ENCODE measurements at places on chromosomes 7 and 10. TPM values are rescaled to one million over a fixed set of nuclear protein-coding genes. Genes with fewer than 3 reads are reported as not detected.
A peak's percentile ranks its signal among the peaks of the same experiment; 100 is the strongest.

Gene DNA2
- total RNA-seq, result 2.1 TPM

Gene WDFY4
- total RNA-seq, result 1.5 TPM

- no peak overlapping the region for H3K4me3 ChIP-seq
- H3K27me3 ChIP-seq, result no peaks in the 10 kb centered on the region
- H3K27ac ChIP-seq, result no peak overlapping the region
- no peaks in the 10 kb centered on the region for H3K4me1 ChIP-seq
- no peak for DNase-seq
- H3K36me3 ChIP-seq, result no peaks in the 10 kb centered on the region
These were observed 329.4 kb downstream of the TFEC start for GRCh38 chr7:115701141-115701540.

- no peaks in the 10 kb centered on the region for H3K4me1 ChIP-seq
- DNase-seq, result no peak
- H3K27me3 ChIP-seq, result no peaks in the 10 kb centered on the region
- H3K36me3 ChIP-seq, result peaks cover 60% of the 10 kb centered on the region
- H3K27ac ChIP-seq, result no peak overlapping the region
These were observed 28.3 kb upstream of the PRKAR1B start for GRCh38 chr7:755413-755805.

DNA sequence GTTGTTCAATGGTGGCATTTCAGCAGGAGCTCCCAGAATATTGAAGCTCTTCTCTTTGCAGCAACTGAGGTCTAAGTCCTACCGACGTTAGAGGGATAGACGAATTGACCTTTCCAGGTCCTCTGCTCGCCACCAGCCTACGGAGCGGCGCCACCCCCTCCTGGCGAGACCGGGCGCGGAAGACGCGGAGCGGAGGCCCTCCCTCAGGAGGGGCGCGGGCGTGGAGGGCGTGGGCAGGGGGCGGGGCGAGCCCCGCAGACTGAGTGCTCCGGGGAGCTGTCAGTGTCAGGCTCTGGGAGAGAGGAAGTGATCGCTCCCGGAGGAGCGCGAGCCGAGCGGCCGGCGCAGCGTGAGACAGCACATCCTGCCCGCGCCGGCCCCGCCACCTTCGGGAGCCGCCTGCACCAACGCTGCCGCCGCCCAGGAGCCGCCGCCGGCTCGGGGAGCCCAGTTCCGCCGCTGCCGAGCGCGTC is at the start of gene DYNC1I1:
DYNC1I1 (plus strand) TSS at position 257 of the 473 bp plus-strand sequence. CDS start 32,176 bp downstream, outside the sequence.
- H3K4me3 ChIP-seq, result peak within 1 kb of the TSS; percentile 91
- peaks cover 47% of the 10 kb centered on the region for H3K4me1 ChIP-seq
- no peaks in the 10 kb centered on the region for H3K36me3 ChIP-seq
- peaks cover 9% of the 10 kb centered on the region for H3K27me3 ChIP-seq
- H3K27ac ChIP-seq, result peak within 1 kb of the TSS; percentile 90

- peaks cover 52% of the 10 kb centered on the region for H3K27me3 ChIP-seq
- peak overlapping the region; percentile 80 for H3K27ac ChIP-seq
- peaks cover 33% of the 10 kb centered on the region for H3K4me1 ChIP-seq
- DNase-seq, result peak; percentile 73
These were observed 25.2 kb downstream of the TMEM270 start for GRCh38 chr7:73885975-73886798.

DNA sequence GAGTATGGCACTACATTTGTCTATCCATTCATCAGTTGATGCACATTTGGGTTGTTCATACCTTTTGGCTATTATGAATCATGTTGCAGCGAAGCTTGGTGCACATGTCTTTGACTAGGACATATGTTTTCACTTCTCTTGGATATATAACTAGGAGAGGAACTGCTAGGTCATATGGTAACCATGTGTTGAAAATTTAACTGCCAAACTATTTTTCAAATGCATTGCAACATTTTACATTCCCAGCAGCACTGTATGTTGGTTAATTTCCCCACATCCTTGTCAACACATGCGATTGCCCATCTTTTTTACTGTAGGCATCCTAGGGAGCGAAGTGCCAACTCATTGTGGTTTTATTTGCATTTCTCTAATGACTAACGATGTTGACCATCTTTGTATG is 183.4 kb downstream of the PRKCQ start:
- H3K27me3 ChIP-seq, result no peaks in the 10 kb centered on the region
- no peaks in the 10 kb centered on the region for H3K36me3 ChIP-seq
- H3K27ac ChIP-seq, result no peak overlapping the region
- H3K4me1 ChIP-seq, result peaks cover 5% of the 10 kb centered on the region

DNA sequence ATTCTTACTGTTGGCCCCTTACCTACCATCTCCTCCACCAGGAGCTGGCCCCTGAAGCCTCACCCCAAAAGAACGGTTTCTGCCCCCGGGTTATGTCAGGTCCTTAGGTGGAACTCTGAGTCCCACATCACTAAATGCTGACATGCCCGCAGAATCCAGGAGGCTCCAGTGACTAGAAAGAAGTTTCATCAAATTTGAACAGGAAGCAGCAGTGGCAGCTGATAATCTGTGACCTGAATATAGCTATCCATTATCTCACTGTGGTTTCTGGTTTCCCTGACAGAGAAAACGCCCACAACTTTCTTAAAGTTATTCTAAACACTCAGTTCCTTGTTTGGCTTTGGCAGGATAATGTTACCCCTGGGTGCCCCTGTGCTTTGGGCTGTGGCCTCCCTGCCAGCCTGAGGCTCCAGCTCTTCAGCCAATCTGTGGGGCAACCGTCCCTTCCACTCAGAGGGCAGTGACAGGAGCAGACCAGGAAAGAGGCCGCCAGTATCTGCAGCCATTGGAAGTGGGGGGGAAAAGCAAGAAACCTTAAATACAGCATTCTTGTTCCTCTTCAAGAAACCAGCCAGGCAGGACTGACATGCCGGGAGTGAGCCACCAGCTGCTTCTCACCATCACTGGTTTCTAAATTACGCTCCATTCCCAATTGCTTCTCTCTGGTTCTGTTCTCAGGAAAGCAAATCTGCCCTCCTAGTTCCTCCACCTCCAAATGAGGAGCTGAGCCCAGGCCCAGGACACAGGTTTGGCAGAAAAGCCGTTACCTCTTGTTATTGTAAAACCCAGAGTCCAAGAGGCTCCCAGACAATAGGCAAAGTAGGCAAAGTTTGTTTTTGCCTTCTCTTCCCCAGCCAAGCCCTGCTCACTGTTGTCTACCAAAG is 41.2 kb upstream of the VCL start:
- no peak overlapping the region for H3K4me3 ChIP-seq
- DNase-seq, result no peak
- H3K27ac ChIP-seq, result peak overlapping the region; percentile 56
- no peaks in the 10 kb centered on the region for H3K36me3 ChIP-seq

DNA sequence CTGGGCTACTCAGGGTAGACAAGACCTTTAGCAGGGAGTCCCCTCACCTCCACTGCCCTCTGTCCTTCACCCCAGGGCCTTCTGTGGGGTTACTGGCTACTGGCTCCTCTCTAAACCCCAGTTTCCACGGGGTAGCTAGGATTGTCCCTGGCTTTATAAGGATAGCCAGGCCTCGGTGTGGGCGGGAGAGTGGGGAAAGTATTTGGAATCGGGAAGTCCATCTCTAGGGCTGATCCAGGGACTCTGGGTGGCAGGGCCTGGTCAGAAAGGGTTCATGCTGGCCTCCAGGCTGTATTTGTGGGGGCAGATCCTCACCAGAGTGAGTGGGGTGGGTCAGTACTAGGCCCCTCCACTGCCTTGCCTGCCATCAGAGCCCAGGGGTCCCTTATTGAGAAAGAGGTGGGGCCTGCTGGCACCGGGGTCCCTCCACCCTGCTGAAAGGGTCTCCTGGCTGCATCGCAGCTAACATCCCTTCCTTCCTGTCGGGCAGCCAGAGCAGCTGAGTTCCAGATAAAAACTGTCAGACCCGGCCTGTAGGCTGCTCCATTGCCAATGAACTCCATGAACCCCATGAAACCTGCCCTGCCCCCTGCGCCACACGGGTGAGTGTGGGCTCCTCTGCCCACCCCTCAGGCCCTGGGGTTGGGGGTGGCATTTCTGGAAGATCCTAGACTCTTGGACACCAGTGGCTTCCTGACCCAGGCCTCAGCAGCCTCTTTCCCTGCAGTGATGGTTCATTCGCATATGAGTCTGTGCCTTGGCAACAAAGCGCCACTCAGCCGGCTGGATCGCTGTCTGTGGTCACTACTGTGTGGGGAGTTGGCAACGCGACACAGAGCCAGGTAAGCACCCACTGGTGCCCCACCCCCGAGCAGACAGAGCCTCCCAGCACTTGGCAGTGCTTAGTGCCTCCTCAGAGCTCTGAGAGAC is 7.3 kb downstream of the ZMIZ2 start:
- H3K27ac ChIP-seq, result peak overlapping the region; percentile 51
- peaks cover 63% of the 10 kb centered on the region for H3K4me1 ChIP-seq
- no peak for DNase-seq
- no peak overlapping the region for H3K4me3 ChIP-seq
- peaks cover 44% of the 10 kb centered on the region for H3K36me3 ChIP-seq

DNA sequence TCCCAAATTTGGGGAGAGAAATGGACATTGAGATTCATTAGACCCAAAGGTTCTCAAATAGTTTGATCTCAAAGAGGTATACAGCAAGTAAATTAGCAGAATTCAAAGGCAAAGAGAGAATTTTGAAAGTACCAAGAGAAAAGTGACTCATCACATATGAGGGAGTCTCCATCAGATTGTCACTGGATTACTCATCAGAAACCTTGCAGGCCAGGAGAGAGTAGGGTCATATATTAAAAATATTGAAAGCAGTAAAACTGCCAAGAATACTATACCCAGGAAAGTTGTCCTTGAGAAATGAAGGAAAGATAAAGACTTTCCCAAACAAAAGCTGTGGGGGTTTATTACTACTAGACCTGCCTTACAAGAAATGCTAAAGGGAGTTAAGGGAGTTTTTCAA is 140.6 kb downstream of the TMEM168 start:
- no peak for DNase-seq
- no peaks in the 10 kb centered on the region for H3K36me3 ChIP-seq
- H3K4me1 ChIP-seq, result no peaks in the 10 kb centered on the region

DNA sequence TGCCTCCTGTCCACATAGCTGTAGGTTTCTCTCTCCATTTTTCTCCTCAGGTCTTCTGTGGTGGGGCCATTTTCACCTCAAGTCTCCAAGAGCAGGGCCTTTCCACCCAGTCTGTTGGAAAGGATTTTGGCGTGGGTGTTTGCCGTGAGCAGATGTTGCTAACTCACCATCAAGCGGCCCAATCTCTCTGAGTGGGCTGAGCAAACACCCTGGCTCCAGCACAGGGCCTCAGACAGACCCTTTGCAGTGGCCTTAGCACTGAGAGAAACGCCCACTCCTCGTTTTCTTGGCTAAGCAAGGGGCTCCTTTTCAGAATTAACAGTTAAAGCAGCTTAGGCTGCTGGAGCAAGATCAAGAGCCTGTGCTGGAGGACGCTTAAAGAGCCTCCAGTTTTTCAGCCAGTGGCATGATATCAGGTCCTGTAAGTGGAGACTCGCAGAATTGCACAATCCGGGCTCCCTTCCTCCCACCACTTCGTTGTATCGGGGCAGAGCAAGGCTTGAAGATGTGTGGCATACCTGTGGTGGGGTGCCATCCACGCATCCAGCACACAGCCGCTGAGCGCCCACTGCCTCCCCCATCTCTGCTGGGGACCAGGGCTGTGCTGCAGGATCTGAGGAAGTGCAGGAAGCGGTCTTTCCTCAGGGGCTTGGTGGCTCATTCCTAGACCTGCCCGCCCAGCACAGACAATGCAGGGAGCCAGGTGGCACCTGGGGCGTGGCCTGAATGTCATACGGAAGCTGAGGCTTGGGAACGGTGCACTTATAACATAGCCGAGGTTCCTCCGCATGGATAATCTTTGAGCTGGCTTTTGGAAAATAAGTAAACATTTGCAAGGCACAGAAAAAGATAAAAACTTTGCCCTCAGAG is 142.7 kb downstream of the ADARB2 start:
- H3K36me3 ChIP-seq, result no peaks in the 10 kb centered on the region
- no peaks in the 10 kb centered on the region for H3K4me1 ChIP-seq
- DNase-seq, result no peak

Gene NRG3
- total RNA-seq, result 0.11 TPM

DNA sequence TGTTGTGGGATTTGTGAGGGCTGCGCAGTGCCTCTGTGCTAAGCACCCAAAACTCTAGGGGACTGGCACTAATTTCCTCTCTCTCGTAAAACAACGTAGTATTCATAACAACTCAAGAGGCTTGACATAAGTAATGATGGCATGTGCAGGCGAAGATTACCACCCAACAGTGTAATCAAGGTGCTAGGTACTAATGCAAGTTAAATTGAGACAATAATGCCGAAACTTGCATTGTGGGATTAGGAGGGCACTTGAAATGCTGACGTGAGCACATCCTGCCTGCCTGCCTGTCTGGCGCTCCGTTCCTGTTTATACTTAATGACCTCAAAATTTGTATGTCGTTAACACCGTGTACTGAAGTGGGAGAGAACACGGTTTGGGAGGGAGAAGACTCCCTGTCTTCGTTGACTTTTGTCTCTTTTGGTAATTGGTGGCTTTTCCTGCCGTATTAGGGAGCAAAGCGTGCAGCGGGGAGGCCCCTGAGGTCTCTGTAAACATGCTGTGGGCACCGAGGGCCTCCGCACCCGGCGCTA is 139.0 kb downstream of the MGMT start:
- no peak for DNase-seq
- H3K4me3 ChIP-seq, result no peak overlapping the region
- no peaks in the 10 kb centered on the region for H3K4me1 ChIP-seq
- no peak overlapping the region for H3K27ac ChIP-seq

DNA sequence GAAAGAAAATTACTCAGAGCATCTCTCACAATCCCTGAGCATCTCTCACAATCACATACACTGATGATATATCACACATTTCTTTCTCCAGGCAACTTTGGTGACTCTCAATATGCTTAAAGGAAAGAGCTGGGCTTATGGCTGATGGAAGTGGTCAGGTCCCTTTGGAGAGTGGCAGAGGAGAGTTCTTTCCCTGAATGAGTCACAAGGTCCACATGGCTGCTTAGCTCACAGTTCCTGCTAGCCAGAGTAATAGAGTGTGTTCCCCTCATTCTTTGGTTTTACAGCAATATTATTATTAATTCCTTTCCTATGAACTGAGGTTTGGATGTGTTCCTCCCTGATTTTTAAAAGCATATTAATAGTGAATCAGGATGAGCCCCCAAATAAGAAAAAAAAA is 287.4 kb downstream of the C7orf25 start:
- no peaks in the 10 kb centered on the region for H3K36me3 ChIP-seq
- H3K4me1 ChIP-seq, result no peaks in the 10 kb centered on the region
- no peak overlapping the region for H3K27ac ChIP-seq
- no peak overlapping the region for H3K4me3 ChIP-seq
- no peak for DNase-seq

- H3K4me1 ChIP-seq, result peaks cover 30% of the 10 kb centered on the region
- DNase-seq, result peak; percentile 53
- peak within 1 kb of the TSS; percentile 83 for H3K4me3 ChIP-seq
These were observed at the start of gene BEND7 for GRCh38 chr10:13528875-13529713. TSS of gene BEND7 (minus strand) at chr10:13529014. CDS start at chr10:13528533, 481 bp downstream.

DNA sequence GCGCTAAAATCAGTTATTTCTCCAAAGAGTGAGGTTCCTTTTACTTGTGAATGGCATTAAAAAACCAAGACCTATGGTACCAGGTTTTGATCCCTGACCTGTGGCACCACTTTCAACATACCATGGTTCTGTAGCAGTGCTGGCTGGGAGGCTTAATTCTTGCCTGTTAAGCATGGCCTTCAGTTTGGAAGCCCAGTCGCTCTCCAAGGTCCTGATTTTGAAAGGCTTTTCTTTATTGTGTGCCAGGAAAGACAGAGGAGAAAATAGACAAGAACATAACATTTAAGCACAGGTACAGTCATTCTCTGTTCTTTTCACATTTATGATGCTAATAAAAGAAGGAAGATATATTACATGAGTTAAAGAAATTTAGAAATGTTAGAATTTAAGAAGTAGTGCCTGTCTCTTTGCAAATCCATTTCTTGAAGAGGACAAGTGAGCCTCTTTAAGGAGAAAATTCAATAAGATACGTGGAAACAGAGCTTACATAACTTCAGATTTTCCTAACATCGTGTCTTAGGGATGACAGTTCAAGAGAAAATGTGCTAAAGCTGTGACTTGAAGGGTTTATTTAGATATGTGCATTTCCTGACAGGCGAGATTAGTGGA is 357.6 kb downstream of the DPP6 start:
- no peaks in the 10 kb centered on the region for H3K4me1 ChIP-seq
- no peak for DNase-seq
- H3K27me3 ChIP-seq, result no peaks in the 10 kb centered on the region
- H3K4me3 ChIP-seq, result no peak overlapping the region
